ENCODE measurements at places on chromosomes 3 and 15.

DNA sequence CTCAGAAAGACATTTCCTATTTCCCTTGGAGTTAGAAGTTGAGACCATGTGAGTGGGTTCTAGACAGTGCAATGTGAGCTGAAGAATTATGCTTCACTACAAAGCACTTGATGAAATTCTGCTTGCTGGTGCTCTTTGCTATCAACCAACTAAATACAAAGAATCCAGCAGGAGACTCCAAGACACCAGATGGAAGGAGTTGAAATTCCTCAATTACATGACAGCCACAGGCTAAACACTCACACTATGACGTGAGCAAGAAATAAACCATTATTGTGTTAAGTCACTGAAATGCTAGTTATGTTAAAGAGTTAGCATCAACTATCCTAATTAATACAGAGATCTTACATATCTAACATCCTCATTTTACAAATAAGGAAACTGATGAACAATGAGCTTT lies 8.2 kb upstream of the MAP4 start:
- no peak overlapping the region for H3K27ac ChIP-seq
- no peak for DNase-seq

DNA sequence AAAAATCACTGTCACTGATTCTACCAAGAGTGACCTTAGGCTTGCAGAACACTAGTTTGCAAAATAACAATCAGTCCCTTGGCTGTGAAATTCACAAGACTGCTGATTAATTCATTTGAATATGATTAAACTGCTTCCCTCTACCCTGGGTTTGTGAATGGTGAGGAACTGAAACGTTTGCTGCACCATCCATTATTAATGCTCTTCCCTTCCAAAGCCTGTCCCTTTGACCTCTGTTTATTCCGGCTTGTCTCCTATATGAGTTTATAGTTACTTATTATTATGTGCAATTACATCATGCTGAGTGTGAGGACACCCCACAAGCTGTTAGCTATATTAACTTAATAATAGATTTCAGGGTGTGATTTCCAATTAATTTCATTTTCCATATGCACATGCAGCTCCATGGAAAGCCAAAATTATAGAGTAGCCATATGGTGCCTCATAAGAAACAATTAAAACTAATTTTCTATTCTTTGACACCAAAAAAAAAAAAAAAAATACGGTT lies 96.5 kb downstream of the SUCLG2 start:
- H3K4me1 ChIP-seq = no peaks in the 10 kb centered on the region
- H3K4me3 ChIP-seq = no peak overlapping the region
- H3K27me3 ChIP-seq = no peaks in the 10 kb centered on the region
- no peak overlapping the region for H3K27ac ChIP-seq
- DNase-seq = no peak

DNA sequence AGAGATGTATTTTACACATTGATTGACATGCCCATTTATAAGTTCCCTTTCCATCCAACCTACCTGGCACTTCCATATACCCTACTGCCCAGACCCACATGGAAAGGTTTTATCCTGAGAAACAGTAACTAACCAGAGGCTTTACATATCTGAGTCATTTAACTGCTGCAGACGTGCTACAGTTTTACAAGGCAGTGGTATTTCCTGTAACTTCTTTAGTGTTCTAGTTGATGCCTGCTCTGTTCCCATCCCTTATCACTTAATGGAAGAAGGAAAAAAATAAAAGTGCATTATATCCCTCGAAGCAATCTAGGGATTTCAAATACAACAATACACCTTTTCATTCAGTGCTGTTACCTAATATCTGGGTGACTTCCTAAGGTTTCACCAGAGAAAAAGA lies 107.1 kb downstream of the TMCO5A start:
- H3K27ac ChIP-seq = no peak overlapping the region
- no peaks in the 10 kb centered on the region for H3K36me3 ChIP-seq
- no peak overlapping the region for H3K4me3 ChIP-seq
- DNase-seq = no peak
- H3K4me1 ChIP-seq = peaks cover 25% of the 10 kb centered on the region

DNA sequence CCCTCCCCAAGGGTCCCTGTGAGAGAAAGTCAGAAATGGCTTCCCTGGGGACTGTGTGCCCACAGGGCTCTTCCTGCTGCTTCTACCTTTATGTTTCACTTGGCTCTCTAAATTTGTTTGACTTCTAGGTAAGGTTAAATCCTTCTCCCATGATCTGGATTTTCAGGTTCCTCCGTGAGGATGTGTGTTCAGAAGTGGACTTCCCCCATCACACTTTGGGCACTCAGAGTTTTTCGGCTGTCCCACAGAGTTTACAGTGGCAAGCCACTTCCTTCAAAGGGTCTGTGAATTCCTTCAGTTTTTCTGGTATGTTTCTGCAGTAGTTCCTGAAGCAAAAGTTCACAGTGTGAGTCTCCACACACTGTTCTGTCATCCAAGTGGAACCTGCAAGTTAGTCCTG lies 30.9 kb upstream of the RARB start:
- no peaks in the 10 kb centered on the region for H3K4me1 ChIP-seq
- no peaks in the 10 kb centered on the region for H3K36me3 ChIP-seq
- H3K27ac ChIP-seq = no peak overlapping the region
- no peaks in the 10 kb centered on the region for H3K27me3 ChIP-seq
- no peak for DNase-seq

GRCh38 chr3:53255423-53255774 lies 423 bp downstream of the TKT start:
- H3K36me3 ChIP-seq = no peaks in the 10 kb centered on the region
- peak; percentile 92 for DNase-seq
- H3K4me3 ChIP-seq = peak overlapping the region; percentile 93
- peaks cover 54% of the 10 kb centered on the region for H3K4me1 ChIP-seq
- no peaks in the 10 kb centered on the region for H3K27me3 ChIP-seq
